GM06990 (cell line): ENCODE measurements at places on chromosomes 6 and 20.

GRCh38 chr20:38722683-38723016, 1.6 kb upstream of the SLC32A1 start:
- no peak for DNase-seq

DNA sequence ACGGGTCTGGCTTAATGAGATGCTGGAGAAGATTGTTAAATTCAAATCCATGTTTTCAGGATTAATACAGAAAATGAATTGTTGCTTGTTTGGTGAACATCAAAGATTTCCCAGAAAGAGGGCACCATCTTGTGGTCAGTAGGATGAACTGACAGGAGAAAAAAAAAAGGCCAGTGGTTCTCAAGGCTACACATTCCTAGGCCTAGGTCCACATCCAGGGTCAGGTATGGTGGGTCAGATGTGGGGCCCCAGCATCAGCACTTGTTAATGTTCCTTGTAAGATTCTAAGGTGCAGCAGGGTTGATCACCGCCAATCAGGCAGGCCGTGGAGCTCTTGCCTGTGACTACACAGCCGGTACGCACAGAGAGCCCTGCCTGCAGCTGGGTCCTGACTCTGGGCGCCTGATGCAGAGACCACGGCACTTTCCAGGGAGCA, 34.0 kb upstream of the FOXO3 start:
- DNase-seq: no peak

GRCh38 chr6:105592329-105592728, 189.4 kb upstream of the PREP start:
- no peak for DNase-seq

- DNase-seq: no peak
These were observed 738.4 kb downstream of the DHX35 start for GRCh38 chr20:39700528-39700927.

DNA sequence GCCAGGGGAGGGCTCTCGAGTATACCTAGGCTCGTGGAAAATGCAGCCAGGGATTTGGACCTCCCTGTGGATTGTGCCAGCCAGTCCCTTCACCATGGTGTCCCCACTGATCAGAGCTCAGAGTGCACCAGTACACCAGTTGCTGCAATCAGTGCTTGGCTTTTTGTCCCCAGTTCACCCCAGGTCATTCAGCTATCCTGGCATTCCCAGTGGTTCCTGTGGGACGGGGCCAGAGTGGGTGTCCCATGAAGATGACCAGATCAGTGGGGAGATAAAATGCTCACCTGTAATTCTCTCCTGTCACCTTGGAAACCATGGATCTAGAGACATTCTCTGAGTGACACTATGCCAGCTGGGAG, 23.8 kb downstream of the MAS1 start:
- no peak for DNase-seq

DNA sequence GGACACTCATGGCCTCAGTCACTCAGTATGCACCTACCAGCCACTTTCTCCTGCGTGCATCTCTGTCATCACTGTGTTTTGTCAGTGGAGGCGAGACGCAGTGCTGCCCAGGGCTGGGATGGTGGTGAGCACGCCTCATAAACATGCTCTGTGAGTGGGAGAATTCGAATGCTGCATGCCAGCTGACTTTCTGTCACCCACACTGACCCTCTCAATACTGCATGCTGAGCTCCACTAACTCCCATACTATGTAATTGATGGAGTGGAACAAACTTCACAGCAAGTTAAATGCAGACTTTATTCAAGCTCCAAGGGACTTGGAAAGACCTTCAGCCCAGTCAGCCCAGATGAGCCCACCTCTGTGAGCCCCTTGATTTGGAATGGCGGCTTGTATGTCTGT, 22.7 kb upstream of the GGTLC1 start:
- DNase-seq: no peak

DNA sequence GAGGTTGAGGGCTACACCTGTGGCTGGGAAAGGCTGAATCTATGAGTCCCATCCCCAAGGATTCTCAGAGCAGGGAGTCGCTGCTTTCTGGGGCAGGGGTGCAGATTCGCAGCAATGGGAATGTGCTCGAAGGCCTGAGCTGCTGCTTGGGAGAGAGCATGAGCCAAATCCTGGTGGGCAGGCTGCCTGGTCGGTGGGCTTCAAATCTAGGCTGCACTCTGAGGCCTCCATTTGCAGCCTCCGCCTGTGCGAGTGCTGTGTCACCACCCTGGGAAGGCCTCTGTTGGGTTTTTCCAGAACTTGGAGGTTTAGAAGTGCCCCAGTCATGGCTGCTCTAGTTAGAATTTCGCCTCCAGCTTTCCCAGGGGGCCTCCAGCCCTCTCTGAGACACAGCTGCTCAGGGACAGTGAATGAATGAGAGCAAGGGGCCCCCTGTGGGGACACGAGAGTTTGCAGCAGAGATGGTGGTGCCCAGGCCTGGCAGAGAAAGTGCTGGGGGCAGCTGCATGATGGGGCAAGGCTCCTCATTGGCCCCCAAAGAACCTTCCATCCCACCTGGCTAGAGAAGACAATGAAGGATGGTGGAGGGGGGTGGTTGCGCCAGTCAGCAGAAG, 31.1 kb upstream of the RNF24 start:
- no peak for DNase-seq

DNA sequence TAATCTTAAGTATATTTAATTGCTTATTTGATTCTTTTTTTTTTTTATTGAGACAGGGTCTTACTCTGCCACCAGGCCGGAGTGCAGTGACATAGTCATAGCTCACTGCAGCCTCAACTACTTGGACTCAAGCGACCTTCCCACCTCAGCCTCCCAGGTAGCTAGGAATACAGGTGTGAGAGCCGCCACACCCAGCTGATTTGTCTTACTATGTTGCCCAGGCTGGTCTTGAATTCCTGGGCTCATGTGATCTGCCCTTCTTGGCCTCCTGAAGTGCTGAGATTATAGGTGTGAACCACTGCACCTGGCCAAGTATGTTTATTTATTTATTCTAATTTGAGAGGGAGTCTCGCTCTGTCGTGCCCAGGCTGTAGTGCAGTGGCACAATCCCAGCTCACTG, 38.2 kb downstream of the PTPN1 start:
- DNase-seq: no peak

DNA sequence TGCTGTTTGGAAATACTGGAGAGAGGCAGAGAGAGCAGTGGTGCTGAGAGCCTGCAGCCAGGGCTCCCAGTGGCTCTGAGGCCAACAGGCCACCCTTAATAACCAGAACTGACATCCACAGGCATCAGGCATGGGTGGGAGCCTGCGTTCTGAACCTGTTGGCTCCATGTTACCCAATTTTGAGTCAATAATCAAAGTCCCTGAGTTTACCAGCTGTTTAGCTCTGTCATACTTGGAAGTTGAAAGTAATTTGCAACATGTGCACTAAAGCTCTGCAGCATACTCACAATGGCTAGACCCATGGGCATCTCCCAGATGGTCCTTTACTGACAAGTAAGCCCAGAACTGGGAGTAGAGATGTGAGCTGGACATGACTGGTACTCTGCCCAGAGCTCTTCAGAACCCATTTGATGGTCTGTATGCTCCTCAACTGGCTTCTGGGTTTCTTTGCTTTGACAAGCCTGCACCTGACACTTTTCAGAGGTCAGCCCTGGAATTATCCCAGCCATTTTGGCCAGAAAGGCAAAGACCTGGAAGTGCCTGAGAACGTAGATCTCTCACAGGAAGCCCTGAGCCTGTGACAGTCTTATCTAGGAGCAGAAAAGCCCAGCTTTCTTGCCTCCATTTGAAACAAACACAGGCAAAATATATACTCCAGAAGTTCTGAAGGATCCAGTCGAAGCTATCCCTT, 122.4 kb upstream of the CITED2 start:
- no peak for DNase-seq

GRCh38 chr6:36713846-36714245, 16.2 kb downstream of the RAB44 start:
- DNase-seq: no peak

- DNase-seq: no peak
These were observed 28.4 kb downstream of the ZNF311 start for GRCh38 chr6:28976677-28977076.

DNA sequence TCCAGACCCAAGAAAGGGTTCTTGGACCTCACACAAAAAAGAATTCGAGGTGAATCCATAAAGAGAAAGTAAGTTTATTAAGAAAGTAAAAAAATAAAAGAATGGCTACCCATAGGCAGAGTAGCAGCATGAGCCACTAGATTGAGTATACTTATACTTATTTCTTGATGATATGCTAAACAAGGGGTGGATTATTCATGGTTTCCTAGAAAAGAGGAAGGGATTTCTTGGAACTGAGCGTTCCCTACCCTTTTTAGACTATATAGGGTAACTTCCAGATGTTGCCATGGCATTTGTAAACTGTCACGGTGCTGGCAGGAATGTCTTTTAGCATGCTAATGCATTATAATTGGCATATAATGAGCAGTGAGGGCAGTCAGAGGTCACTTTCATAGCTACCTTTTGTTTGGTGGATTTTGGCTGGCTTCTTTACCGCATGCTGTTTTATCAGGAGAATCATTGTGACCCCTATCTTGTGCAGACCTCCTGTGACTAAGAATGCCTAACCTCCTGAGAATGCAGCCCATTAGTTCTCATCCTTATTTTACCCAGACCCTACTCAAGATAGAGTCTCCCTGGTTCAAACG, 44.3 kb downstream of the TENT5A start:
- DNase-seq: no peak

DNA sequence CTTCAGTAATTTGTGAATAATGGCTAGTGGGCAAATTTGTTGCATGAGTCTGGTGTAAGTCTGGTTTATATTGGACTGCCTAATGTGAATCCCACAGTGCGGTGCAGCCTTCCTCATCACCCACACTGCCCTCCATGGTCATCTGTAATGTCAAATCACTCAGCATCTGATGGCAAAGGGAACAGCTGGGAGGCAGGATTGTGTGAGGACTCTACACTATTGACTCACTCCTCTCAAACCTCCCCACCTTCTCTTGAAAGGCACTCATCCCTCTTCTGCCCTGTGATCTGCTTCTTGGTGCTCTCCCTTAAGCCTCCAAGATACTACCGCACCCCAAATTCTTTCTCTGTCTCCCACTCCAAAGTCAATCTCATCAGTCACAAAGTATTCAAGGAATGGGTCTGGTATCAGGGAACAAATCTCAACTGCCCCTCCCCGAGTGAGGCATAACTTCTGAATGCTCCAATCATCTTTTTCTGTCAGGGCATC, 146.0 kb upstream of the BEND6 start:
- no peak for DNase-seq

- no peak for DNase-seq
These were observed 3.2 kb upstream of the CHD6 start for GRCh38 chr20:41621421-41621820.

- DNase-seq: no peak
These were observed 34.9 kb downstream of the ASCC3 start for GRCh38 chr6:100846276-100846675.

DNA sequence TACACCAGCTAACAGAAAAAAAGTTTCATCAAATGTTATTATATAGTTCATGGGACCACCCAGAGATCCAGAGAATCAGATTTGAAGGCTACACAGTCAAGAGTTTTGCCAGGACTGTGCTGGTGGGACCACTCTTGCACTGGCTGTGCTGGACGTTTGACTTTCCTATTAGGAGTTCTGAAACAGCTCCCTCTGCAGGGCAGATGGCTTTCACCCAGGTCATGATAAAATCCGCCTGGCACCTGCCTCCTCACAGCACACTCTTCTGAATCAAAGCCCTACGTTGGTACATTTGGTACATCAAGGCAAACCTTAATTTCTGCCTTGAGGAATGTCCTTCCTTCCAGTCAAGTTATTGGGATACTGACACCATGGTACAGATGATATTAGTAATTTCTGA, 302.1 kb downstream of the ZNF217 start:
- DNase-seq: no peak

GRCh38 chr6:64679416-64679815, 1027.6 kb downstream of the EYS start:
- DNase-seq: no peak

DNA sequence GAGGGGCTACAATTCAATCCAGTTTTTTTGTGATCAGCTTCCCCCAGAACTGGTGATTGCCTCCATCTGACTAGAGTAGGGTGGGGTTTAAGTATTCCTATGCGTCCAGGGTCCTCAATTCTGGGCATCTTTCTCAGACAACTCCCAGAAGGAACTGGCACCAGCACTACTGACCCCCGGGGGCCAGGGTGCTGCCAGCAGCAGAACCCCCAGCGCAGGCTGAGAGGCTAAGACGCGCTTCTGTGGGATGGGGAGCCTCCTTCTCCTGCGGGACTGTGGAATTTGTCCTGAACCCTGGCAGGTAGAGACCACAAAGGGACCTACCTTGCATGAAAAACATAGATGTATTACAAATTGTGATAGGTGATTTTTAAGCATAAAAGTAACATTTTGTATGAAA, 124.4 kb downstream of the PACRG start:
- no peak for DNase-seq

GRCh38 chr6:139378226-139378625, 3.8 kb upstream of the CITED2 start:
- no peak for DNase-seq

GRCh38 chr6:25902071-25902470, 28.0 kb upstream of the SLC17A3 start:
- DNase-seq: no peak

DNA sequence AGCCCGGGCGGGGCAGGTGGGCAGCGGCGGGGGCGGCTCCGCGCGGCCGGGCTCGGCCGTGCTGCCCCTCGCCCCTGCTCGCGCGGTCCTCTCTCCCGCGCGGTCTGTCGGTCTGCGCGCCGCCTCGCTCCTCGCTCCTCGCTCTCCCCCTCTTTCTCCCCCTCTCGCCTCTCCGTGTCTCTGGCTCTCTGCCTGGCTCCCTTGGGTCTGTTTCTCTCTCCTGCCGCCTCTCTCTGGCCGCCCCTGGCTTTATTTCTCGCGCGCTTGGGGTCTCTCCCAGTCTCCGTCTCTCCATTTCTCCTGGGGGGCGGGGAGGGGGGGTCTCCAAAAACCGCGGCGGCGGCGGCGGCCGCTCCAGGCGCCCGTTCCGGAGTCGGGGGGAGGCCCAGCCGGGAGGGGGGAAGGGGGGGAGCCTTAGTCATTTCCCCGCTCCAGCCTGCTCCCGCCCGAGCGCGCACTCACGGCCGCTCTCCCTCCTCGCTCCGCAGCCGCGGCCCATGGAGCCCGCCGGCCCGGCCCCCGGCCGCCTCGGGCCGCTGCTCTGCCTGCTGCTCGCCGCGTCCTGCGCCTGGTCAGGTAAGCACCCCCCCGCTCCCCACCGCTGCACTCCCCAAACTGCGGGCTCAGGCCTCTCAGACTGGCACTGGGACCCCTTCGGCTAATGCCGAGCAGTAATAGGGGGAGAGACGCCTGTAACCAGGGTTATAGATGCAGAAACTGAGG, at the start of gene SIRPA:
Gene SIRPA (plus strand): TSS at position 457 of the 723 bp plus-strand sequence. CDS start 41 bp downstream, at position 498.
- DNase-seq: no peak

GRCh38 chr6:25250878-25251277, 28.3 kb upstream of the CARMIL1 start:
- no peak for DNase-seq

- no peak for DNase-seq
These were observed 1.2 kb downstream of the KAT14 start for GRCh38 chr20:18138639-18139583.

DNA sequence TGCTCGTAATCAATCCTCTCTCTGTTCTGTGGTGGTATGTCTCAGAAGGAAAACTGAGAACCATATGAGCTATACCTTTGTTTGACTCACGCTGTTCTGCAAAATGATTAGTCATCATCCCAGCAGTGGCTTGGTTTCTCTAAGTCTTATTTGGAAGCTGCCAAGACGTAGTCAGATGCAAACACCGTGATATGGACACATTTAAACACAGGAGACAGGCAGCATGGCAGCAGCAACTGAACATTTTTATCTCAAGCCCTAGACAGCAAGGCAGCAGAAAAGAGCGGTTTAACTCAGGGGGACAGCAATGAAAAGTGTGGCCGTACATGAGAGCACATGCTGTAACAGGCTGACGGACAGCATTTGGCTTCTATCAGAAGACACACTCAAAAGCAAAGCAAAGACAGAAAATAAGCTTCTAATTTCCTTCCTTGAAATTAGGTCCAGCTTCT, 1295.1 kb downstream of the EPHA7 start:
- DNase-seq: no peak
